ENCODE measurements at places on chromosomes 11 and 22. TPM values are rescaled to one million over a fixed set of nuclear protein-coding genes. Genes with fewer than 3 reads are reported as not detected.
A peak's percentile ranks its signal among the peaks of the same experiment; 100 is the strongest.

Gene TRPC6
- total RNA-seq, result 12.5 TPM

Gene C22orf15
- 0.81 TPM for total RNA-seq

Gene OR5A1
- not detected for total RNA-seq

Gene OR2AT4
- total RNA-seq, result not detected

Gene SERPIND1
- total RNA-seq, result not detected

Gene SLC22A9
- total RNA-seq, result not detected

Gene ACAD8
- total RNA-seq, result 43.3 TPM

Gene KIF18A
- 25.9 TPM for total RNA-seq

DNA sequence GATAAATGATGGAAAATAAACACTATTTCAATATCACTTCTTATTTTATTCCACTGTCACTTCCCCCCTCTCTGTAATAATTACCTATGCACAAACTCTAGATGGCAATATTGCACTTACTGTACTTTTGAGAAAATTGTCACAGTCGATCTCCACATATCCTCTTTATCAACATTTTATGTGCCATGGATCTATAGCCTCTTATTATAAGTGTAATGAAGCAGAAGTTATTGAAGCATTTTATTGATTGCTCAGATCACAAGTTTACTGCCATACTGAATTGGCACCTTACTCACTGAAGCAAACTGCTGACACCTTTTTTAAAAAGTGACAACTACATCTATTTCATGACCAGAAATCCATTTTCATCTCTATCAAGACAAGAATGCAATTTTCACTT, 133.4 kb downstream of the DCDC1 start:
- no peak for DNase-seq
- H3K4me3 ChIP-seq, result no peak overlapping the region
- H3K4me1 ChIP-seq, result no peaks in the 10 kb centered on the region
- H3K36me3 ChIP-seq, result no peaks in the 10 kb centered on the region
- no peak overlapping the region for H3K27ac ChIP-seq

- peaks cover 3% of the 10 kb centered on the region for H3K4me1 ChIP-seq
- no peak overlapping the region for H3K4me3 ChIP-seq
- DNase-seq, result no peak
- H3K27ac ChIP-seq, result no peak overlapping the region
- no peaks in the 10 kb centered on the region for H3K27me3 ChIP-seq
- H3K36me3 ChIP-seq, result peaks cover 2% of the 10 kb centered on the region
Observed at GRCh38 chr11:113043698-113044097, 82.5 kb downstream of the NCAM1 start.

GRCh38 chr22:37715760-37716159, 18.9 kb downstream of the TRIOBP start:
- no peaks in the 10 kb centered on the region for H3K4me1 ChIP-seq
- no peak overlapping the region for H3K27ac ChIP-seq
- H3K27me3 ChIP-seq, result no peaks in the 10 kb centered on the region
- no peak for DNase-seq
- peaks cover 65% of the 10 kb centered on the region for H3K36me3 ChIP-seq

- no peak overlapping the region for H3K4me3 ChIP-seq
- H3K27me3 ChIP-seq, result no peaks in the 10 kb centered on the region
- H3K27ac ChIP-seq, result no peak overlapping the region
- H3K4me1 ChIP-seq, result no peaks in the 10 kb centered on the region
Observed at GRCh38 chr11:79196950-79197349, 243.9 kb downstream of the TENM4 start.

DNA sequence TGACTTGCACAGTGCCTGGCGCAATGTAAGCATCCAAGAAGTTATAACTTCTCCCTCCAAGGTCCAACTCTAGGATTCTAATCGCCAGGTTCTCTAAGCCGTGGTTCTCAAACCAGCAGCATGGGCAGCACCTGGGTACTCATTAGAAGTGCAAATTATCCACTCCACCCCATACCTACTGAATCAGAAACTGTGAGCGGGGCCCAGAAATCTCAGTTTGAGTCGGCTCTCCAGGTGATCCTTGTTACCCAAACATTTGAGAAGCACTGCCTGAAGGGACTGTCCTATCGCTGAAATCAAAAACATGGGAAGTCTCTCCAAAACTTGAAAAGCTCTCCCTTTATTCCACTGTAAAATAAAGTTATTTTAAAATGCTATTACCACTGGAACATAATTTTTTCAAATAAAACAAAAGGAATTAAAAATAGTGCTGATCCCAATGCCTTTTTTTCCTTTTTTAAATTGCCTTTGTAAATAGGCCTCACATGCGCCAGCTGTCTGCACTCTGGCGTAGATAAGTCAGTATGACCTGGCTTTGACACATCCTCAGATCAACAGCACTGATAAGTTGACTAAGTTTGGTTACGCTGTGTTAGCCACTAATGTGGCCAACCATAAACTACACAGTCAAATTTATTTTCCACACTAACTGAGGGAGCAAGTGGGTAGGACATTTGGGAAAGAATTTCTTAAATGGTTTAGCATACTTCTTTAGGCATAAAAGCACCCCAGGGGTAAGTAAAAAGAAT, 8.4 kb upstream of the CTR9 start:
- H3K4me1 ChIP-seq, result no peaks in the 10 kb centered on the region
- no peak overlapping the region for H3K27ac ChIP-seq
- H3K36me3 ChIP-seq, result no peaks in the 10 kb centered on the region

- no peak overlapping the region for H3K4me3 ChIP-seq
- no peak for DNase-seq
- peaks cover 11% of the 10 kb centered on the region for H3K27me3 ChIP-seq
- no peak overlapping the region for H3K27ac ChIP-seq
Observed at GRCh38 chr11:120173019-120173705, 35.2 kb upstream of the TRIM29 start.

DNA sequence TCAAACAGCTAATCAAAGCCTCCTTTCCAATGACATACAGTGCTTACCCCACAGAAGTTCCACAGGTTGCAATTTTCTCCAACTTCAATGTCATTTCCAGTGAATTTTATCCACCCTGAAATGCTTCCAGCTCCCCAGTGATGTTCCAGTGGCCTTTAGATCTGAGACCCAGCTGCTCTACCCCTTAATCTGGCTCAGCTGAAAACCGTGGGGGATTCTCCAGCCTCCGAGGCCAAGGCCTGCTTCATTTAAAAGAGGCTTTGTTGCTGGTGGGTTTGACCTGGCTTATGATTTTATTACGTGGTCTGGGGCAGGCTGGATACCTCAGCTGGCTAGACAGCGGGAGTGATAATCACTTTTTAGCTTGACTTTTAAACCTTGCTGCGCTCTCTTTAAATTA, 10.9 kb downstream of the HEPHL1 start:
- H3K27ac ChIP-seq, result no peak overlapping the region
- no peaks in the 10 kb centered on the region for H3K27me3 ChIP-seq

GRCh38 chr22:41674846-41675340, 13.8 kb downstream of the SNU13 start:
- H3K27me3 ChIP-seq, result no peaks in the 10 kb centered on the region
- no peak overlapping the region for H3K4me3 ChIP-seq
- no peak for DNase-seq
- H3K4me1 ChIP-seq, result no peaks in the 10 kb centered on the region
- H3K27ac ChIP-seq, result no peak overlapping the region

DNA sequence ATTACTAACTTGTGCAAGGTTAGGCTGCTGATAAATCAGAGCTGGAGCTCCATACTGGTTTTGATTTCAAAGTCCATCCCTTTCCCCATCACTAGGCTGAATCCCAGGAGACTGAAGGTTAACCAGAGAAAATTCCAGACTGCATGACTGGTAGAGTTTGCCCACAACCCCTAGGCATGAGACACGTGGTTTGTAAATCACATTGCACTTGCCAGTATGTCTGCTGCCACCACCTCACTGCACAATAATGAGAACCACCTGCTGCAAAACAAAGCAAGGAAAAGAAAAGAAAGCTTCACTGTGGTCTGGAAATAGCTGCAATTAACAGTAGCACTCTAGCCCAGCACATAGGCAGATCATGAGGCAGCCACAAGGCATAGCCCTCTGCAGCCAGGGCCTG, 67.6 kb upstream of the NTM start:
- H3K27ac ChIP-seq, result no peak overlapping the region
- DNase-seq, result no peak
- H3K27me3 ChIP-seq, result no peaks in the 10 kb centered on the region
- no peak overlapping the region for H3K4me3 ChIP-seq

GRCh38 chr11:82867495-82868082, 32.6 kb downstream of the PRCP start:
- H3K4me1 ChIP-seq, result no peaks in the 10 kb centered on the region
- peak; percentile 75 for DNase-seq
- no peaks in the 10 kb centered on the region for H3K27me3 ChIP-seq
- no peaks in the 10 kb centered on the region for H3K36me3 ChIP-seq
- H3K27ac ChIP-seq, result no peak overlapping the region

All from H9 (cell line).